ENCODE measurements at places on chromosomes 1 and 21.

GRCh38 chr21:36627242-36627641 lies 71.7 kb upstream of the SIM2 start:
- DNase-seq: no peak

GRCh38 chr1:16243936-16244649 lies 7.1 kb upstream of the CPLANE2 start:
- peak; percentile 85 for DNase-seq

GRCh38 chr21:29145354-29145782 lies 14.9 kb downstream of the MAP3K7CL start:
- DNase-seq: peak; percentile 87

DNA sequence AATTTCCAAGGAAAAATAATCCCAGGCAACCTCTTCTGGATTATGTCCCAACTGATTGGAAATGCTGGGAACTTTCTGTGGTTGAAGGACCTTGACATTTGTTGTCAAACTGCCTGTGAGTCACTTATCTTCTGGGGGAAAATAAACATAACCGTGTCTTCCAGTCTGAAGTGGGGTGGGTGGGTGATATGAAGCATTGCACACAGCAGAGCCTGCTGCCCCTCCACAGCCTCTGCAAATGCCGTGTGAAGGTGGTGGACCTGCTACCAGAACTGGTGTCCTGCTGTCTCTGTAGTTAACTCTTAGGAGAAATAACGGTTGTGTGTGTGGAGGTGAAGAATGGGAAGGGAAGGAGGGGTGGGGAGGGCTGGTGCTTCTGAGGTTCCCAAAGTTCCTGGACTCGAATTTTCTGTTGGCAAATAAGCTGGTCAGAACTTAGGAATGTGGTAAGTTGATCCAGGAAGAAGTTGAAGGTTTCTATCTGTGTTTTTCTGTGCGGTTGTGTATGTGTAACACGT lies 23.2 kb downstream of the GALNT2 start:
- DNase-seq: no peak

DNA sequence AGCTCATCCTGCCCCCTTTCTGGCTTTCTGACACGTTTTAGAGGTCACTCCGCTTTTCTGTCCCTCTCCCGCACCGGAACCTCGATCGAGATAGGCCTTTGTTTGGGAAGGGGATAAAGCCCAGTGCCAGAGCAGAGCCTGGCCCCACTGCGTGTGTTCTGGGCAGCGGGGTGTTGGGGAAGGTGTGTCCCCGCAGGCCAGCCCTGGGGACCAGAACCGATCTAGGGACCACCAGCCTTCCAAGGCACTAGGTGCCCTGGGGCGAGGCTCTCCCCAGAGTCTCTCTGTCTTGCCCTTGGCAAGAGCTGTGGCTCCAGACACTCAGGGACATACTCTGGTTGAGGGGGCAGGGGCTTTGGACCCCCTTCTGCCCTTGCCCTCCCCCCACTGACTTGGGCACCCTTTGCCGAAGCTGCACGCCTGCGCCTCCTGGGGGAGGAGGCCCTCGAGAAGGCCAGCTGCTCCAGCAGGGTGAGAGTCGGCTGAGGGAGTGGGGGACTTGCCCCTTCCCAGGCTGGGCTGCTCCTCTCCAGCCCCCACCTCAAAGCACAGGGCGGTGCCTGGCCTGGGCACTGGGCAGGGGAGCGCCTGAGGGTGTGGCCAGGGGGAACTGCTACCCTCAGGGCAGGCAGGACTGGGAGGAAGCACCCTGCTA lies 16.4 kb downstream of the PRXL2B start:
- DNase-seq: no peak

DNA sequence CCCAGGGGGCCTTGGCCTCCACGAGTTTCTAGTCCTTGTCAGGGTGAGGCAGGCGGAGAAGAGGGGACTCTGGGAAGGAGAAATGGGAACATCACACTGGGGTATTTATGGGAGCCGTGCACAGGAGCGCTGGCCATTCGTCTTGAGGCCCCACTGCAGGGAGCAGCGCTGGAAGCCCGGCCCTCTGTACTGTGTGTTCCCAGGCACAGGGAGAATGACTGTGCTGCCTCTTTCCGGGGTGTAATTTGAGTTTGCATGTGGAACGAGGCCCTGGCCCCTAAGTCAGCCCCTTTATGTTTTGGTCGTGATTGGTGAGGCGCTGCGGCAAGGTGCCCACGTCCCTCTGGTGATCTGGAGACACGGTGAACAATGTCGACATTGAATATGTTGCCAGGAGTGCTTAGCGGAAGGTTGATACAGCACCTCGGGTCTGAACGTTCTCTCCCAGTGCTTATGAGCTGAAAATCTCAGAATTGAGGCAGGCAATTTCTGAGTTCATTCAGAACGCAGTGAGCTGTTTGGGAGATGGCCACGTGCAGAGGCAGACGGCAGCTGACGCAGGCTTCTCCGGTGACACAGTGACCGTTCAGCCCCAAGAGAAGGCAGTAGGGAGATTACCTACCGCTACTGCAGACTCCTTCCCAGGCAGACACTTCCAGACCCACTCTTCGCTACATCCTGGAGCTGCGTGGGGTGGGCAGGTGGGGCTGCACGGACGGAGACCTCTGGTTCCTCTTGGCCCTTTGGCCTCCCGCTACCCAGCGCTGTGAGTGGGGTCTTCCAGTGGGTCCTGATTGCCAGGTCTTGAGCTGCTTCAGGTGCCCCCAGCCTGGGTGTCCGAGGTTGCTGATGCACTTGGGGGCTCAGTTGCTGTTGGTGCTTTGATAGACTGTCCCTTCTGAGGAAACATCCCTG lies 265.8 kb downstream of the CAMTA1 start:
- no peak for DNase-seq
